MCF 10A (cell line): ENCODE measurements at places on chromosomes 5 and 9.

GRCh38 chr9:127283917-127284497, 19.4 kb downstream of the GARNL3 start:
- peak; percentile 49 for DNase-seq

DNA sequence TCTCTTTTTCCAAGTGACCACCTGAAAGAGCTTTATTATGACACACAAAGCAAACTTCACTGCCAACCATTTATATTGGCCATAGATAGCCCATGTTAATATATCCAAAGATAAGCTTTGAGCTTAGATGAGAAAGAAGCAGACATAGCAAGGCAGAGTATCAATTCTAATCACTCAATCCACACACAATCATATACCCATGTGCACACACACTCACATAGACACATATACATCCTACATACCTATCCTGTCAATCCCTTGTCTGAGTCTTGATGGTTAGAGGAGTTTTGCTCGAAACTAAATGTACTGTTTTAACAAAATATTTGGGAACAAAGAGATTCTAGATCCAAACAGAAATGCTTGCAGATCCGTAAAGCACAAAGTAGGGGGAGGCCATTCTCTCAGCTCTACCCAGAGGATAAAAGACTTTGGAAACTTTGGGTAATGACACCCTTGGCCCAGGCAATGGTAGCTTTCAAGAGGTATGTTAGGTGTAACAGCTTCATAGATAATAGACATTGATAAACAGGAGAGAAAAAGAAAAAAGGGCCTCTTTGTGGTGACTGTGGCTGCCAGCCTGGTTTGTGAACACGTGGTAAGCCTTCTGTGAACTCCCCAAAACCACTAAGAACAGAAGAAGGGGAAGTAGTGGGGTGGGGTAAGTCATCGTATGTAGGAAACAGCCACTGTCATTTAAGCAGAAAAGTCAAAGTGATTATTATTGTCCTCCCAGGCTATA, 121.6 kb downstream of the TLR4 start:
- no peak for DNase-seq

GRCh38 chr5:1673042-1673677, 126.5 kb downstream of the MRPL36 start:
- no peak for DNase-seq

DNA sequence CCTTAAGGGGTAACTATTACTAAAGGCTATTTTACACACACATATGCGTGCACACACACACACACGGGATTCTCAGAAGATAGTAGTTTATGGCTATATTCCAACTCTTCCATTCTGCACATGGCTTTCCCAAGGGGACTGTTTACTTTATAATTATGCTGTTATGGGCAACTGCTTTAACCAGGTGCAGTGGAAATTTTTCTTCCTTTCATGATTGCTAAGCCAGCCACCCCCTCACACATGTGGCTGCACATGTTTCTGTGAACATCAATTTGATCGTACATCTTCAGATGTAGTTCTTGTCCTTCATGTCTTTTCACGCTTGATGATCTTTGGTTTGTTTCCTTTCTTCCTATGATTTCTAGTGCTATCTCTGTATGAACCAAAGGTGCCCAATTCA, 37.0 kb downstream of the MRPS30 start:
- DNase-seq, result no peak

DNA sequence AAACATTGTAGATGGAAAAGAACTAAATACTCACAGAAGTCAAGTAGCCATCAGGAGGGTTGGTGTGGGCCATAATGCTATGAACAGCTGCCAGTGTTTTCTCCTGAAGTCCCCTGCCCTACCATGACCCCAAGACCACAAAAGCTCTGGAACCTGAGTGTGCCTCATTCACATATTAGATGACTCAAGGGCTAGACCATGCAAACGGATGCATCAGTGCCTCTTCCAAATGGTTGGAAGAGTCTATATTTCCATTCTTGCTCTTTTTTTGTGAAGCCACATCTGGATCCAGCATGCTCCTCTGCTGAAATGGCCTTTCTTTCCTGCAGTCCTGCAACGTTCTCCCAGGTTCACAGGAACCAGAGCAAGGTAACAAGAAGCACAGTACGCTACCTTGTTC, 136.6 kb upstream of the EPB41L4A start:
- no peak for DNase-seq
